Mammary epithelial cell (primary cell): ENCODE measurements at places on chromosomes 1 and 21.

- DNase-seq, result no peak
These were observed 744.2 kb downstream of the USP25 start for GRCh38 chr21:16473988-16474387.

GRCh38 chr1:163130225-163130856 lies 61.2 kb downstream of the RGS4 start:
- DNase-seq, result no peak

DNA sequence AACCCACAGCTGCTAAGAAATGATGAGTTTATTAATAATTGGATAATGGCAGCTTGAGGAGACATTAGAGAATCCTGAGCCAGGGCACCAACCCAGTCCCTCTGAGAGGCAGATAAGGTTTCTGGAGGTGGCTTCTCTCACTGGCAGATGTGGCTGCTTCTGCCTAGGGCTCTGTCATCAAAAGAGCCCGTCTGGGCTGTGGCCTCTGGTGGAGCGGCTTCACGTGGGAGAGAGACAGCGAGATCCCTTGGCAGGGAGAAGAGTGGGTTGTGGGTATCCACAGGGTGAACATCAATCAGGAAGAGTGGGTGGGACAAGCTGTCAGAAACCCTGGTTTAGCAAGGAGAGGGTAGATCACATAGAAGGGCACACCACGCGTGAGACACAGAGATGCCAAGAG lies 30.0 kb downstream of the VWA5B1 start:
- DNase-seq, result no peak

GRCh38 chr1:84037758-84038611 lies 39.1 kb upstream of the TTLL7 start:
- DNase-seq, result peak; percentile 32

DNA sequence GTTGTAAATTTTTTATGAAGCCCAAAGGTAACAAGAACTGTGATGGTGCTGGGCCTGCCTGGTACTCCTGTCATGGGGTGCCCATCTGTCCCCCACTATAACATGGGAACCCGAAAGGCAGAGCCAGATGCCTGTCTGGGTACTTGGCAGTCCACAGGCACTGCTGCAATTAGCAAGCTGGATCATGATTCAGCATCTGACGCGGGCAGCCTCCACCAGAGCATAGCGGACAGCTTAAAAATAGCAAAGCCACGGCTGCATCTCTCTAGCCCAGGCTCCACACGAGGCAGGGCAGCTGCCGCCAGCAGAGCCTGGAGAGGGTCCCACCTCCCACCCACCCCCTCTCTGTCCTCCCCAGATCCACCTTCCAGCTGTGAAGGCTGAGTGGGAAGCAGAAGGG lies 22.9 kb downstream of the SUSD4 start:
- DNase-seq, result peak; percentile 18

DNA sequence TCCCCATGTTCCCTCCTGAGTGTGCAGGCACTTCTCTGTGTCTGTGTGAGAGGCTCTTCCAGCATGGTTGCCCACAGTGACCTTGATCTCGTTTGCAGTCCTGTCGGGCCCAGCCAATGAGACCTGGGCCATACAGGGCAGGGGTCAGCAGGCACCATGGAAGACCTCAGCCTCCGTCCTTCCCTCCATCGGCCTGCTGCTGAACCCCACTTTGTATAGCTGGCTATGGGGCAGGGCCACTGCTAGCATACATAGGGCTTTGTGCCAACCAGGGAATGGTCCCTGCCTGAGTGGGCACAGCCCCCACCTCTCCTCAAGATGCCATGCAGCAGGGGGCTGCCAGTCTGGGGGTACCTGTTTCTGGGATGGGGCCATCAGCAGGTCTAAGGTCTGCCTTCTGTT lies 3.8 kb downstream of the C1orf35 start:
- DNase-seq, result no peak

GRCh38 chr1:197890936-197891335 lies 11.5 kb upstream of the C1orf53 start:
- no peak for DNase-seq

DNA sequence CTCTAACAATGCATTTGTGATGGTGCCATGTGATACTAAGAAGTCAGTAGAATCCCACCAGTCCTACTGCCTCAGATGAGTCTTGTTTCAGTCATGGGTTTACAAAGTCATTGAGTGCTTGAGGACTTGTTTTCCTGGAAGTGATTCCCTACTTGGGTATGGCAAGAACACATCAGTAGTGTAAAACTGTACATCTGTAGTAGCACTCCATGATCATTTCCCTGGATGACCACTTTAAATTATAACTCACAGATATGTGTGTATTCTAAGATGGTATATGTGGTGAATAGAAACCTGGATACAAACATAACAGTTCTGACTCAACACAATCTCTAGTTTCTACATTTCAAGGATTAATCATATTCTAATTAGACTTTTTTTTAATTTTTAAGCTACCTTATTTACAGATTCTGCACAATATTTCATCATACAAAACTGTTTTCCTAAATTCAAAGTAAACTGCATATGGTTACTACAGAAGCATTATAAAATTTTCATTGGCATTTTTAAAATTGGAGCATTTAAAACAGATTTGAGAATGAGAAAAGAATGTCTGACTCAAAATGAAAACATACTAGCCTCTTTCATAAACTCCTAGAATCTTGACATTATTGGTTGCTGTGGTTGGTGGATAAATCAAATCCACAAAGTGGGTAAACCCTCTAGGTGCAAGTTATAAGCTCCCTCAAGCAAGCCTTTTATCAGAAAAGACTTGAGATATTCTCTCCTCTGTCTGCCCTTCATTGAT lies 6.8 kb upstream of the PSMG1 start:
- DNase-seq, result peak; percentile 53

DNA sequence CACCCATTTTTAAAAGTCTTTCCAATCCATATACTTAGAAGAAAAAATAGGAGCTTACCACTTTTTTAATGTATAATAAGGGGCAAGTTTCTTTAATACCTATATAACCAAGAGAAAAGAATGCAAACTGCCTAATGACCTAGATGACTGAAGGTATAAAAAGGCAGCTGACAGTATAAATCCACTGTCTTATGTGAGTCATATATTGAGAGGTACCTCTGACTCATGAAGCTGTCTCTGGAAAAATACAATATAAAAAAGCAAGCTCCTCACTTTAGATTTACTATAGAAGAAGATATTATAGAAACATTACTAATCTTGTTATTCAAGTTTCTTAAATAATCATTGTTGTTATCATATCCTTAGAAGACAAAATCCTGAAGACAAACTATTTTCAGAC lies 144.2 kb downstream of the VAV3 start:
- peak; percentile 60 for DNase-seq

- DNase-seq, result no peak
These were observed 42.1 kb downstream of the PARP1 start for GRCh38 chr1:226365831-226366231.

GRCh38 chr1:7784492-7785071 lies 491 bp downstream of the PER3 start:
- DNase-seq, result no peak

DNA sequence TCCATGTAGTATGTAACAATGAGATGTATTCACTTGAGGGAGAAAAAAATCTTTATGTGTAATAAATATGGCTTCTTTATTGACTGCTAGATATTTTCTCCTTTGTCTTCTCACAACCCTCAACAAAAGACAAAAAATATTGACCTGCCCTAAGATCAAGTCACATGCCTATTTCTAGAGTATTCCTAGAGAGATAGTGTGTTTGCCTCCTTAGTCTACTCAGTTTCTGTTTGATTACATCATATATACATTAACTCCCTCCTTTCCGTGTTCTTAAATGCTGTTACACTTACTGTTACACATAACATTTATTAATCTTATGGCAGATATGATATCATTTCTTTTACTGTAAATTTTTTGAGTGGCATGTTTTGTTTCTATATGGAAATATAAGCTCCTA lies 281.6 kb upstream of the RGS18 start:
- DNase-seq, result no peak

GRCh38 chr1:116329524-116330341 lies 43.3 kb upstream of the ATP1A1 start:
- no peak for DNase-seq

- DNase-seq, result no peak
These were observed 12.8 kb downstream of the GFI1 start for GRCh38 chr1:92473781-92474495.

GRCh38 chr21:31222142-31222541 lies 121.9 kb downstream of the TIAM1 start:
- peak; percentile 68 for DNase-seq

DNA sequence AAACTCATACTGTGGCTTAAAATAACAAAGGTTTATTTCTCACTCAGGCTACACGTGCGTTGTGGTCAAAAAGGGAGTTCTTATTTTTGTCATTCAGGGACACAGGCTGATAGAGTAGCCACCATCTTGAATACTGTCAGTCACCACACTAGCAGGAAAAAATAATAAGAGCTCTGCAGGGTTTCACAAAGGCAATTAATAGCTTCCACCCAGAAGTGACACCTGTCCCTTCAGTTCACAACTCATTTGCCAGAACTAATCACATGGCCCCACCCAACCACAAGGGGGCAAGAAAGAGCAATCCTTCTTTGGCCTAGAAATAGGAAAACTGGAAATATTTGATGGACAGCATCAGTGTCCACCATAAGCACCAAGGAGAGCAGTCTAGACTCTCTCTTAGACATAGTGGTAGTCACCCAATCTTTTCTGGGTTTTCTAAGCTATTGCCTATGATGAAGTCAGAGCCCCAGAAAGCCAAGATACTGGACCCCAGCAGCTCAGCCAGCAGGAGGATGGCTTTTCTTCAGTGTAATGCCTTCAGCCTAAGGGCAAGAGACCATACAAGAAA lies 8.2 kb downstream of the HAPLN2 start:
- DNase-seq, result peak; percentile 57

DNA sequence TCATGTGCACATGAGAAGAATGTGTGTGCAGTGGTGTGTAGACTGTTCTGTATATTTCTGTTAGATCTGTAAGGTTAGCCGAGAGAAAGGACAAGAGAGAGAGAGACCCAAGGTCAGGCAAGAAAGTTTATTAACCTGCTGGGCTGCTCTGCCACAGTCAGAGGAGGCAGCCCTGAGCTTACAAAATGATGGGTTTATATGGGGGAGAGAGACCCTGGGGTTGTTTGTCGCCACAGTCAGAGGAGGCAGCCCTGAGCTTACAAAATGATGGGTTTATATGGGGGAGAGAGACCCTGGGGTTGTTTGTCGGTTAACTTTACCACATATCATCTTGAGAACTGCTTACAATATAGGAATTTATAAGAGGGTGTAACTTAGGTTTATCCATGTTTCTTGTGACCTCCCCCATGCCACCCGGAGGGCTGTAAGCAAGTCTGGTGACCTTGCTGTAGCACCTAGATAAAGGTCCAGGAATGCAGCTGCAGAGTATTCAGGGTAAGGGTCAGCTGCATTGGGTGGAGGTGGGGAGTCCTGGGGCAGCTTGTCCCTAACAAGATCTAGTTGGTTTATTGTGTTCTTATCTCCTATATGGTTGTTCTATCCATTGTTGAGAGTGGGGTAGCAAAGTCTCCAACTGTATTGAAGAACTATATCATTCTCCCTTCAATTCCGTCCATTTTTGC lies 9.3 kb upstream of the ZBTB40 start:
- DNase-seq, result no peak

GRCh38 chr1:231236938-231237337 lies 4.1 kb upstream of the GNPAT start:
- no peak for DNase-seq

GRCh38 chr21:14766241-14766640 lies 220.1 kb upstream of the SAMSN1 start:
- no peak for DNase-seq

- no peak for DNase-seq
These were observed 17.1 kb upstream of the KLHDC8A start for GRCh38 chr1:205373798-205374175.

DNA sequence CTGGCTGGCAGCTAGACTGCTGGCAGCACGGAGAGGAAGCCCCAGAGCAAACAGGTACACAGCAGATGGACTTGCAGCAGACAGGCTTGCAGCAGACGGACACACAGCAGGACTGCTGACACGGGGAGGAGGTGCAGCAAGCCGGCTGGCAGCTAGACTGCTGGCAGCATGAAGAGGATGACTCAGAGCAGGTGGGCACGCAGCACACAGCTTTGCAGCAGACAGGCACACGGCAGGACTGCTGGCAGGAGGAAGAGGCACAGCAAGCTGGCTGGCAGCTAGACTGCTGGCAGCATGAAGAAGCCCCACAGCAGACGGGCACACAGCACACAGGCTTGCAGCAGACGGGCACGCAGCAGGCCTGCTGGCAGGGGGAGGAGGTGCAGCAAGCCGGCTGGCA lies 498 bp downstream of the KRTAP10-2 start:
- peak; percentile 15 for DNase-seq

- DNase-seq, result no peak
These were observed 4.6 kb downstream of the CD244 start for GRCh38 chr1:160858097-160858496.

- DNase-seq, result peak; percentile 22
These were observed 49.7 kb downstream of the SIPA1L2 start for GRCh38 chr1:232579958-232580941.
